Stomach (tissue), 19 donors: ENCODE measurements at places on chromosomes 5 and 9.
A peak's percentile ranks its signal among the peaks of the same experiment; 100 is the strongest.

DNA sequence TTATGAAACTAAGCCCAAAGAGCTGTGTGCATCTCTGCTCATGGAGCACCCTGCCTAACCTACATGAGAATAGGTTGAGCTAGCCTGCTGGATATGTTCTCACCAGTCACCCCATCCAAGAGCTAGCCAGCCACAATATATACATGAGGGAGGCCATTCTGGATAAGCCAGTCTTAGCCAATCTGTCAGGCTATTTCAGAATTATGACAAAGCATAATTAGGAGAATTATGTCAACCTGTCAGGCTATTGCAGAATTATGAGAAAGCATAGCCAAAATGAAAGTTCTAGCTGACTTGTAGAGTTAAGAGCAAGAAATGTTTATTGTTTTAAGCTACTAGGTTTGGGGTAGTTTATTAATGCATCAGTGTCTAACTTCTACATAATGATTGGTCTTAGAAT lies 189.8 kb downstream of the WDR70 start:
- no peak for DNase-seq

DNA sequence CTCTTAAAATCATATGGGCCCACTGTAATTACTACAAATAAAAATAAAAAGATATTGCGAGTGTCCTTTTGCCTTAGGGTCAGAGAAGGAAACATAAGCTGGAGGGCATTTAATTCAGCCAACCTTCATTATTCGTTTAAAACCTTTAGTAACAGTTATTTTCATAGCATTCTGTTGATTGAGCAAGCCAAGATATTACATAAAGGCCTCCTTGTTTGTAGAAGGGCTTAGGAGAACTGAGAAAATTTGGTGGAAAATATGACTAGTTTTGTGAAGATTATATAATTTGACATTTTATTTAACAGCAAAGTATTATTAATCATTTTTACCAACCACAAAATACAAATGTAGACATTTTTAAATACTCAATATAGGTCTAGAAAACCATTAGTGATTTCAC lies 62.2 kb downstream of the COX7C start:
- DNase-seq: no peak

- no peak for DNase-seq
Measured at GRCh38 chr9:132238992-132239391, 77.1 kb downstream of the NTNG2 start.

DNA sequence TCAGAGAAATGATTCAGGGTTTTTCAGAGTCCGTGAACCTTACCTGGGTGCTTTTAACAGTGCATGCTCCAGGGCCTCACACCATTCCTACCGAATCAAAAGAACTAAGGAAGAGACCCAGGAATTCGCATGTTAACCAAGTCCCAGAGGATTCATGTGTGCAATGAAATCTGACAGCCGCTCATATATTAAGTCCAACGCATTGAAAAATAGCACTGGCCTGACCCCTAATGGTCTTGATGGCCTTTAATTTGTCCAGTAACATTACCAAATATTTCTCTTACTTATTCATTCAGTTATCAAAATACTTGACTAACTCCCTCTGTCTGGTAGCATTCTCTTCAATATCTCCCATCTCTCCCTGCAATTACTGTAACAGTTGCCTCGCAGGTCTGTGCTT lies 55.0 kb upstream of the MARCHF11 start:
- DNase-seq: no peak

- DNase-seq: peak; percentile 69
Measured at GRCh38 chr9:114238472-114238871, 83.1 kb downstream of the COL27A1 start.

DNA sequence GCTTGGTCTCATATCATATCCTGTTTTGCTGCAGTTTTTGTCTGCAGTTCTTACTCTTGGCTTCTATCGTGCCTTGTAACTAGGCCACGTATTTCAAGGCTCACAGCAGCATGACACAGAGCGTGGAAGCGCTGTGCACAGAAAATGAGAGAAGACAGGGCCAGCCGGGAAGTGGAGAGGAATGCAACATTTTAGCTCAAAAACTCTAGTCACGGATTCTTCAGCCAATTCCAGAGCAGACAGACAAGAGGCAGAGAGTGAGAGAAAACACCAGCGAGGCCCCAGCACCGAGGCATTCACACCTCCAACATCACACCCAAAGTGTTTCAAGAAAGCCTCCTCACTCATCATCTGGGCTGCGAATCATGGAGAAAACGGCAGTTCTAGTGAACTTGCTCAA lies 160.8 kb downstream of the DNAH5 start:
- no peak for DNase-seq

DNA sequence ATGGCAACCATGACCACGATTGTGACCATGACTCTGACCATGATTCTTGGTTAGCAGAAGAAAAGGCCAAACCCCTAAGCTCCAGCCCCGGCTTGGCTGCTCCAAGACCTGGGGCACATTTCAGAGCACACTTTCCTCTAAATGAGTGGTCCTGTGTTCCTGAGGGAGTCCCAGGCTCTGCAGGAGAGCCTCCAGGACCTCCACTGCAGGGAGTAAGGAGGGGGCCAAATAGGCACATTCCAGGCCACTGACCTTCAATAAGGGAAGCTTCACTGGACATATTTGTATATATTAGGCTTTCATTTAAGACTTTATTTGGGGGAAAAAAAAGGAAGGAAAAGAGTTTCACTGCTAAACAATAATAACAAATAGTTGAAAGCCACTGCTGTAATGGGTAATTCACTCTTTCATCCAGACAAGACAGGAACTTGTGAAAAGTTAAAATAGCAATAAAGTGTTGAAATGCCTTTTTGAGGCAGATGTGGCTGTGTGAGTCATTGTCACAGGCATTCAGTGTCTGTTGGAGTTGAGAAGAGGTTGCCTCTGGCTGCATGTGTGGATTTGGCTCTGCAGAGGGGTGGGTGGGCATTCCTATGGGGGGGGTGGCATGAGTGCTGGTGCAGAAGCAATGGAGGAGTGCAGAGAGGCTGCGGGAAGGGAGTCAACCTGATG lies 63.9 kb upstream of the TGFBR1 start:
- DNase-seq: no peak

DNA sequence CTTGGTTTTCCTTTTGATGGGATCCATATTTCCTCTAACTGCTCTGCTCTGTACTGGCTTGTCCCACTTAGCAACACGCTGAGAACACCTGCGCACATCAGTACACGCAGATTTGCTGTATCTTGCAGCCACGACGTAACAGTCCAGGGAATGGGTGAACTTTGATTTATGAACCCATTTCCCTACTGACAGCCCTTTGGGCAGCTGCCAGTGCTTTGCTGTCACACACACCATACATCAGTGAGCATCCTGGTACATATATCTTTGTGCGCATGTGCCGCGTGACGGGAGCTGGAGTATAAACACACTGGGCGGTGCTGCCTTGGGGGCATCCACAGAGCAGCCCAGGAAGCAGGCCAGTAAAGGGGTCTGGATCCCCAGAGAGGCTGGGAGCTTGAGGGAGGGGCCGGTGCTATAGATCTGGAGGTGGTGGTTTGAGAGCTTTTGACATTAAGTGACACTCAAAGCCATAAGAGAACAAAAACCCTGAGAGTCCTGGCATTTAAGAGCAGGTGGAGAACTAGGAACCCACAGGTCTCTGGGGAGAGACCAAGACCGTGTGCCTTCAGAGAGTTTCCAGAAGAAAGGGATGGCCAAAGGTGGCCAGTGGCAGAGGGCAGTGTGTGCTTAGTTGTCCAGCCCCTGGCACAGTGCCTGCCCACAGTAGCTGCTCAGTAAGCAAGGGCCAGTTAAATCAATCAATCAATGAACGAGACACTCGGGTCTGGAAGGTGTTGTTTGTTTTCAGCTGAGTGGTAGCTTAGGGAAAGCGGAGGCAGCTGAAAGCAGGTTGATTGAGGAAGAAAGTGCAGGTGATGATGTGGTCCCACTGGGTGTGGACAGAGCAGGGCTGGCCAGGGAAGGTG lies 53.7 kb downstream of the LMX1B start:
- DNase-seq: no peak

DNA sequence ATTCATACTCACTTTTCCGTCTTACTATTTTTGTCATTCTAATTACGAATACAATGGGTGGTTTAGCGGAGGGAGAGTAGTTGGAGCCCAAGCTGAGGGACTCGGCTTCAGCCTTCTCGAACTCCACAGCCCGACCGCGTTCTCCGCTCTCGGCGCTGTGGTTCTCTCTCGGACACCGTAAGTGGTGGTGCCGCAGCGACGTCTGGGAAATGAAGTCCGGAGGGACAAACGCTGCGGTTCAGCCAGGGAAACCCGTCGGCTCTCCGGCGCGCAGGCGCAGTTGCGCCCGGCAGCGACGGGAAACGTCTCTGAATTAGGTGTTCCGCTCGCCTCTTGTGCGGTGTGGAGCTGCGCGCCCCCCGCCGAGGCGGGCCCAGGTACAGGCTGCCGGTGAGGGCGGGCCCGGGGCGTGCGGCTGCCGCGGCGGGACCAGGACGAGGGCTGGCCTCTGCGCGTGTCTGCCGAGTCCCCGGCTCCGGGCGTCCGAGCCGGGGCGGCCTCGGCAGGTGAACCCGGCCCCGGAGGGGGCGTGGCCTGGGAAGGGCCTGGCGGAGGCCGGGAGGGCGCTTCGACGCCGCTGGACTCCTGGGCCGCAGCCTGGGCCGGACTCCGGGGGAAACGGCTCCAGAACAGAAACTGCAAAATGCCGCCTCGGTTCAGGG lies at the start of gene ZNF879:
TSS of gene ZNF879 (plus strand) at position 277 of the 662 bp plus-strand sequence. CDS start 1,201 bp downstream, outside the sequence.
- DNase-seq: peak; percentile 94

DNA sequence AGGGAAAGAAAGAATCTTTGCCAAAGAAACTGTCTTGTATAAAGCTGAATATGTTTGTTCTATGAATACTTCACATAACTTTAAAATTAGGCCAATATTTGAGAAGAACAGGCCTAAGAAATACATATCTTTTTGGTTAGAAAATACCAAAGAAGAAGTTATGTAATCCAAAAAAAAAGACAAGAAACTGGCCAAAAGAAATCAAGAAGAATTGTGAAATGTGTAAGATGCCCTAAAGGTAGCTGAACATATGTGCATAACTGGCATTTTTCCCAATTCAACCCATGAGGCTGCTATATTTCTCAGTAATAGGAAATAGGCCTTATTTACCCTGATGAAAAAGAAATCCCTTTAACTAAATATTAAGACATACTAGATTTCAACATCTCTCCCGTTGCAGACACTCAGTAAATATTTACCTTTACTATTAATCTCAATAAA lies 290.0 kb downstream of the CETN3 start:
- DNase-seq: no peak

GRCh38 chr5:178423431-178423830 lies 166.8 kb downstream of the COL23A1 start:
- no peak for DNase-seq

DNA sequence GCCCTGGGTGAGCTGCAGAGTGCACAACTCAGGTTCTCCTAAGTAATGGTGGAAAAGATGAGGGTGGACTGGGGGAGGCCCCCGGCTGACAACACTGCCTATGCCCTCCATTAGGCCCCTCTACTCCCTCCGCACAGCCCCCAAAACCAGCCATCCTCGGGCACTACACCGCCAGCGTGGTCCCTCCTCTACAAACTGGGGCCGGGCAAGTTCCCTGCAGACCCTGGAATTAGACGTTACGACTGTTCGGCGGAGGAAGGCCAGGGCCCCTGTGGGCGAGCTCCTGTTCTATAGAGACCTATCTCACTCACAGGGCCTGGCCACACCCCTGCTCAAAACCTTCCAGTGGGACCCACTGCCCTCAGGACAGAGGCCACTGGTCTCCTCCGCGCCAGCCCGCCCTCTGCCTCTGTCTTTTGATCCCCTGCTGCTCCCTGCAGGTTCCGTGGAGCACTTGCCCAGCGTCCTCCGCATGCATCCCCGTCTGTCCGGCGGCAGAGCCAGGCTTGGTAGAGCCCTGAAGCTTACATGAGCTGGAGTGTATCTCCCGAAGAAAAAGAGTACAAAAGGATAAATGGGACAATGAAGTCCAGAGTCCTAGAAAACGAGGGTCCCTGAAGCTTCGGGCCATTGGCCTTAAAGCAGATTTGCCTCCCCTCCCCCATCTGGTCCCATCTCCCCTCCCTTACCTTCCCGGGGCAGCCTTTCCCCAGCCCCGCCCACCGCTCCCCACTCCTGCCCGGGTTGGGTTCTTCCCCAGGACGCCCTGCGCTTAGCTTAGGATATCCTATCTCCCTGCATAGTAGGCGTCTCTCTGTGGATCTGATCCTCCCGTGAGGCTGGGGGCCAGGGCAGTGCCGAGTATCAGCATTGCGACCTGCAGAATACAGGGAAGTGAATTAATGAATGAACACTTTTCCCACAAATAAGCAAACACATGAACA lies 71.3 kb downstream of the HRH2 start:
- peak; percentile 43 for DNase-seq

DNA sequence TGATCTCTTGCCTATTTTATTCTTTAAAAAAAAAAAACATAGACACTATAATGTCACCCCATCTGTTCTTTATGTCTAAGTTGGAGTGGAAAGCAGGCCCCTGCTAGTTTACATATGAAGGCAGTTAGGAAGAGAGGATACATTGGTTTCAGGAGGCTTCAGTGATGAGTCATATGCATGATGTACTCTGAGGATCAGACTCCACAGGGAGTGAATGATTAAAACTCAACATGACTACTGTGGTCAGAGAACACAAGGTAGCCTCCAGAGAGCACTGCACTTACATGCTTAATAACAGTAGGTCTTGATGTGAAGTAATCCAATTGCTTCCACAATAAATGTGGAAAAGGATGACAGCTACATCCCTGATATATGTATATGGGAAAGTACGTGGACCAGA lies 22.7 kb upstream of the FSTL4 start:
- DNase-seq: no peak

DNA sequence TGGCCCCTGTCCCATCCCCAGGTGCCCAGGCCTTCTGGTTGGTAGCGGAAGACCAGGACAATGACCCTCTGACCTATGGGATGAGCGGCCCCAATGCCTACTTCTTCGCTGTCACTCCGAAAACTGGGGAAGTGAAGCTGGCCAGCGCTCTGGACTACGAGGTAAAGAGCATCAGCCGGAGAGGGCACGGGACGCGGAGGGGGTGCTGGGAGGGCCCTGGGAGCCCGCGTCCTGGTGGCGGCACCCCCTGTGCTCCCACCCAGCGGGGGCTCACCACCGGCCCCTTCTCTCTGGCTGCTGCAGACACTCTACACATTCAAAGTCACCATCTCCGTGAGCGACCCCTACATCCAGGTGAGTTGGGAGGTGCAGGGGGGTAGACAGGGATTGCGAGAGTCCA lies 19.5 kb downstream of the CDHR2 start:
- DNase-seq: no peak

GRCh38 chr9:18437315-18438201 lies 36.4 kb upstream of the ADAMTSL1 start:
- DNase-seq: peak; percentile 59
